ENCODE measurements at places on chromosomes 4 and X.
A peak's percentile ranks its signal among the peaks of the same experiment; 100 is the strongest.

DNA sequence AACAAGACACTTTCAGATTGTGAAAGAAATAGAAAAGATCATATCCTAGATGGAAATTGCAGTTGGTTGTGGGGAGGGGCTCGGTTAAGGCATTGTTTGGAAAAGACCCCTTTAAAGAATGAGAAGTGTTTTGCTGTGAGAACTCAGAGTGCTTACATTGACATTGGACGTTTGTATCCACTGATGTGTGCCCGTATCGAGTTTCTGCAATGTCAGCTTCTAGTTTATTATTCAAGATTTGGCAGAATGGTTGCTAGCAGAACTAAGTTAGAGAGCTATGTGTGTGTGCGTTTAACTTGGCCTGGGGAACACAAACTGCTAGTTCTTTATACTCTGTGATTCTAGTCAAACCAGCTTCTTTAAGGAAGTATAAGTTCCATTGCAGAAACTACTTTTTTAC, 2702.5 kb downstream of the PCDH7 start:
- no peak for DNase-seq

DNA sequence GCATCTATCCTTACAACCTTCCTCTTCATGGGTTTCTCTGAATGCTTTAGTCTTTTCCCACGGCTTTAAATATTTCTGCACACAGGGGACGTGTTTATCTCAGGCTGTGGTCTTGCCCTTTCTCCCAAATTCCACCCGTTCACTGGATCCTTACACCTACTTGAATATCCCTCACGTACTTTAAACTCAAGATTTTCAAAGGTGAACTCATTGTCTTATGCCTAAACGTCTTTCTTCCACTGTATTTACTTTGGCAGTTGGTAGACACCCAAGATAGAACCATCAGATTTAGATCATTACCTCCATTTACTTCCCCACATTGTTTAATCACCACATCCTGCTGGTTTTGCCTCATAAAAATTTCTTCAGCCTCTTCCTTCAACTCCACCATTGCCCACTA, 269.2 kb downstream of the CBLL2 start:
- DNase-seq: no peak

- DNase-seq: no peak
Observed at GRCh38 chr4:189660722-189661360, 279.8 kb upstream of the FRG1 start.

DNA sequence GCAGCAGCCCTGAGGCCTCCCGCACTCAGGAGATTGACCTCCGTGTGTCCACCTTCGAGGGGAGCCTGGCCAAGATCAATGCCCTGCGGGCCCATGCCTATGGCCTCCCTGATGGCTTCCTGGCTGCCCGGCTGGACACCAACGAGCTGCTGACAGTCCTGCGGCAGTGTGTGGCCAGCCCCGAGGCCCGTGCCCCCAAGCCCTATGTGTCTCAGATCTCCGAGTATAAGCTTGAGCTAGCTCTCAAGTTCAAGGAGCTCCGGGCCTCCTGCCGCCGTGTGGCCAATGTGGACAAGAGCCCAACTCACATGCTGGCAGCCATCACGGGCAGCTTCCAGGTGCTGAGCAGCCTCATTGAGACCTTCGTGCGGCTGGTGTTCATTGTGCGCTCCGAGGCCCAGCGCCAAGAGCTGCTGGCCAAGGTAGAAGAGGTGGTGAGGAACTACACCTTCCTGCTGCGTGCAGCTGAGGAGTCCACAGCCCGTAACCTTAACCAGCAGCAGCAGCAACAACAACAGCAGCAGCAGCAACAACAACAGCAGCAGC, 25.5 kb upstream of the PRPS1 start:
- no peak for DNase-seq

GRCh38 chr4:155491336-155492120, 114.8 kb upstream of the MAP9 start:
- DNase-seq: no peak

DNA sequence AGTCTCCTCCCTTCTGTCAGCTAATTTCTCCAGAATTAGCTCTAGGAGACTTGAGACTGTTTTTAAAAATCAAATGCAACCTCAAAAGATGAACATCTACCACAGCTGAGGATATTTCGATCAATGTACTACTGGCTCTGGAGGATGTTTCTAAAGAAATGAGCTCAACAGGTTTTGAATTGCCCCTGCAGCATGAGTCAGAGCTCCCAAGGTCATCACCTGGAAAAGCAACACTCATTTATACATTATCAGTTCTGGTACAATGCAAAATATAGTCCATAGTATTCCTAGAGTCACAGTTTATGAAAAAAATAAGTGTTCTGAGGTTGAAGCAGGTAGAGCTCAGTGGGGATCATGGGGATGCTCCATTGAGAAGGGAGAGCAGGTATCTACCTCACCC, 50.8 kb upstream of the MCF2 start:
- no peak for DNase-seq

DNA sequence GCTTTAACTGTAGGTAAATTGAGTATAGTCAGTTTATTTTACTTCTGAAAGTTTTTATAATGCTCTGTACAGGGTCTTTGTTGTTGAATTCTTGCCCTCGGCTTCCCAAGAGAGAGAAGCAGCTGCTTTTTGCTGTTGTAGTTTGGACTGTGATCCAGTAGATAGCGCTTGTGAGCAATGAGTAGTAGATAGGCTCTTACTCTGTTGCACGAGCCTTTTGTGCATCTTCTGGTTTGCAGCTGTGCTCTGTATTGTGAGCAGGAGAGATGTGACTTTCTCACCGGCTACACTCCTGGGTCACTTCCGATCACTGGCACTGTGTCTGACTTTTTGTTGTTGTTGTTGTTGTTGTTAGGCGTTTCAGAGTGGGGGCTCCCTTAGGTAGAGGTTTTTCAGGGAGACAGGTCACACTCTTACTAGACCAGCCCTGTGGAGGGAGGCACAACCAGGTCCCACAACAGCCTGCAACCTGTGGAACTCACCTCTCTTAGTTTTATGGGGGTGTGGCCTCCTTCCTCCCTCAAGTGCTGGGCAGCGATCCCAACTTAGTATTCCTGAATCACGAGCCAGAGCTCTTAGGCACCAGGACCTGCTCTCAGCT, 822.1 kb upstream of the GALNTL6 start:
- no peak for DNase-seq

- no peak for DNase-seq
Observed at GRCh38 chr4:67103001-67103747, 442.1 kb downstream of the CENPC start.

GRCh38 chr4:168629566-168629965, 132.7 kb downstream of the PALLD start:
- no peak for DNase-seq

- DNase-seq: peak; percentile 30
Observed at GRCh38 chr4:51831133-51831532, 11.8 kb upstream of the DCUN1D4 start.

- DNase-seq: no peak
Observed at GRCh38 chrX:18537068-18537467, 111.7 kb downstream of the CDKL5 start.

- DNase-seq: no peak
Observed at GRCh38 chrX:97605271-97605670, 721.6 kb downstream of the RPA4 start.

- DNase-seq: no peak
Observed at GRCh38 chrX:139739138-139739537, 31.2 kb upstream of the MCF2 start.

DNA sequence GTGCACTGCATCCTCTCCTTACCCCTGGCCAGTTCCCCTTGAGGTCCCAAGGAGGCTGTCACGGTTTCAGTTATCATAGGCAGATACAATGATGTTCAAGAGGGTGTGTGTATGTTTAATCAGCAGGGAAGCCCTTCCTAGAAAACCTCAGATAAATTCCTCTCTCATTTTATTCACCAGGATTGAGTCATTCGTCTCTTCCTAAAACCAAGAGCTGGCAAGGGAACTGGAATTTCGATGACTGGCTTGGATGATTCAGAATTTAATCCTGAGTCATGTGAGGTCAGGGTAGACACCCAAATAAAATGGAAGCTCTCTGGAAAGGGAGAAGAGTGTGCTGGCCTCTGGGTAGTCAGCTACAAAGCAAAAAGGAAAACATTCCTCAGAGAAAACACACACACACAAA, 106.2 kb upstream of the RAPGEF2 start:
- no peak for DNase-seq

DNA sequence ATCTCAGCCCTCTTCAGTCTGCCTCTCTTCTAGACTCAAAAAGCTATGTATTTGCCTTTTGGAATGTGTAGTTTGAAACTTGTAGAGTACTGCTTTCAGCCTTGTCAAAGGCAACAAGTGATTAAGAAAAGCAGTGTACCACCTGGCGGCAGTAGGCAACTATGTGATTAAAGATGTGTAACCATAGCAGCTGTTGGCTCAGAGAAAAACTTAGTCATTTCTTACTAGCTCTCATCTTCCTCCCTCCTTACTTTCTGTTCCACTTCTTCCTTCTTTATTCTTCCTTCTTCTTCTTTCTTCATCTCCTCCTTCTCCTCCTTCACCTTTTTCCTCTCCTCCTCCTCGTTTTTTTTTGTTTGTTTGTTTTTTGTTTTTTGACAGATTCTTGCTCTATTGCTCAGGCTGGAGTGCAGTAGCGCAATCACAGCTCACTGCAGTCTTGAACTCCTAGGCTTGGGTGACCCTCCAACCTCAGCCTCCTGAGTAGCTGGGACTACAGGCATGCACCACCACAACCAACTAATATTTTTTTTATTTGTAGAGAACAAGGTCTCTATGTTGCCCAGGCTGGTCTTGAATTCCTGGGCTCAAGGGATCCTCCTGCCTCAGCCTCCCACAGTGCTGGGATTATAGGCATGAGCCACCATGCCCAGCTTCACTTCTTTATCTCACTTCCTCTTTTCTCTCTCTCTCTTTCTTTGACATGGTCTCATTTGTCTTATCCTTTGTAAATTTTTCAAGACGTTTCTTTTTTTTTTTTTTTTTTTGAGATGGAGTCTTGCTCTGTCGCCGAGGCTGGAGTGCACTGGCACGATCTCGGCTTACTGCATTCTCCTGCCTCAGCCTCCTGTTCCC, 32.6 kb downstream of the ABHD18 start:
- no peak for DNase-seq

GRCh38 chrX:153626863-153627674, 19.9 kb upstream of the DUSP9 start:
- no peak for DNase-seq

GRCh38 chr4:6059375-6059805, 41.2 kb upstream of the C4orf50 start:
- DNase-seq: no peak

DNA sequence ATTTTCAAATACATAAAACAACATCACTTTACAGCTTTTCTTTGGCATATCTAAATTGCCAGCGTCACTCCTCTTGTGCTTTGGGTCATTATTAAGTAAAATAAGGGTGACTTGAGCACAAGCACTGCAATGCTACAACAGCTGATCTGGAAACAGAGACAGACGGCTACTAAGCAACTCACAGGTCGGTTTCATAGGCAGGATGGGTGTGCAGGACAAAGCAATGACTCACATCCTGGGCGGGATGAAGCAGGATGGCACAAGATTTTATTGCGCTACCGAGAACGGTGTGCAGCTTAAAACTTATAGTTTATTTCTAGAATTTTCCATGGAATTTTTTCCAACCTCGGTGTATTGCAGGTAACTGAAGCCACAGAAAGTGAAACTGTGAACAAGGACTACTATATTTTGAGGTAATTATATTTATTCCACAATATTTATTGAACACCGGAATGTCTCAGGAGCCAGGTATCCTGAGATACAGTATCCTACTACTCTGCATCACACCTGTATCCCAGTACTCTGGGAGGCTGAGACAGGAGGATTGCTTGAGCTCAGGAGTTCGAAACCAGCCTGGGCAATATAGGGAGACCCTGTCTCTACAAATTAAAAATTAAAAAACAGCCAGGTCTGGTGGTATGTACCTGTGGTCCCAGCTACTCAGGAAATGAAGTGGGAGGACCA, 215.5 kb downstream of the APBB2 start:
- no peak for DNase-seq

DNA sequence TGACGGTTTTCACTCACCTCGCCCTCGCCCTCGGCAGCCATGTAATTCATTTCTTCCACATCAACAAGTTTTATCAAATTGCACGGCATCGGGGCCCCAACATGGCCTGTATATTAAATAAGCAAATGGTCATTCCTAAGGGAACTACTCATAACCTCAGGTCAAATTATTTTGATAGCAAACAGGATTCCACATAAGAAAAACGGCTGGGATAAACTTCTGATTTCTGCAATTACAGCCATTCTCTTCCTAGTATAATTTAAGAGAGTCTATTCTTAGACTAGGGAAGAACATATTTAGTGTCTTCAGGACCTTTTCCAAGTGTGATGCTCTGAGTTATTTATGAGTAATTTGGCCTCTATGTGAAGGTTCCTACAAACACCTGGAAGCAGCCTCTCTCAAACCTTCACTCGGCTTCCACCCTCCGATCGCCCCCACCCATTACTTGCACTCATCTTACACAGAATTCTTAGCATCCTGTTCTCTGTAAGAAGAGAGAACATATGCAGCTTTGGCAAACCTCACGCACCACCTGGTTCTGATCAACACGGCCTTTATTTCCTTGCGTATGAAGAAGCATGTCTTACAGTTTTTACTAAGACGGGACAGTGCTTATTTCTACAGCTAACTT, 29.4 kb upstream of the CENPU start:
- no peak for DNase-seq

GRCh38 chr4:78439328-78439727, 112.2 kb upstream of the ANXA3 start:
- DNase-seq: no peak

GRCh38 chrX:110167952-110168451, 149.9 kb downstream of the AMMECR1 start:
- DNase-seq: peak; percentile 12

GRCh38 chrX:116357329-116357728, 79.1 kb upstream of the SLC6A14 start:
- no peak for DNase-seq

GRCh38 chr4:2141022-2141761, 82.1 kb downstream of the NAT8L start:
- DNase-seq: no peak

DNA sequence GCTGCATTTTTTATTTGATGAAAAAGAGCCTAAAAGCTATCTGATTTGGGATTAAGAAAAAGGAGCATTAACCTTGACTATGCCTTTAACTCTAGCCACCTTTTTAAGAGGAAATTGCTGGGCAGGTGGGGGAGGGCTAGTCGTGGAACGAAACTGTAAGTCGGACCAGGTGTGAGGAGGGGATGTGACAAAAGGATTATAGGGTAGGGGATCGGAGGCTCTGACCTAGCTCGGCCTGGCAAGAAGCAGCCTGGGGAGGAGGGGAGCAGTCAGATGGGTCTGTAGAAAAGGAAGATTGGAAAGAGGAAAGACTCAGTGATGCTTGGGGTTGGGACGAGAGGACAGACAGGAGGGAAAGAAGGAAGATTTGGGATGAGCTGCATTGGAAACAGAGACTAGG, 21.1 kb upstream of the SPCS3 start:
- no peak for DNase-seq

- no peak for DNase-seq
Observed at GRCh38 chr4:105551965-105552746, at the start of gene ARHGEF38. Gene ARHGEF38, plus strand, starts transcription at chr4:105552620. Its CDS starts 146 bp downstream, at chr4:105552766.

Data from activated CD8-positive, alpha-beta memory T cell treated with anti-CD3 and anti-CD28 coated beads for 4 hours (primary cell).